ENCODE measurements at places on chromosomes 2 and 18.

GRCh38 chr2:147792966-147793617 lies 51.7 kb upstream of the ACVR2A start:
- no peak for DNase-seq

GRCh38 chr2:145736871-145737270 lies 1217.0 kb upstream of the ZEB2 start:
- no peak for DNase-seq

- DNase-seq, result no peak
Observed at GRCh38 chr2:213261237-213261636, 23.0 kb upstream of the SPAG16 start.

DNA sequence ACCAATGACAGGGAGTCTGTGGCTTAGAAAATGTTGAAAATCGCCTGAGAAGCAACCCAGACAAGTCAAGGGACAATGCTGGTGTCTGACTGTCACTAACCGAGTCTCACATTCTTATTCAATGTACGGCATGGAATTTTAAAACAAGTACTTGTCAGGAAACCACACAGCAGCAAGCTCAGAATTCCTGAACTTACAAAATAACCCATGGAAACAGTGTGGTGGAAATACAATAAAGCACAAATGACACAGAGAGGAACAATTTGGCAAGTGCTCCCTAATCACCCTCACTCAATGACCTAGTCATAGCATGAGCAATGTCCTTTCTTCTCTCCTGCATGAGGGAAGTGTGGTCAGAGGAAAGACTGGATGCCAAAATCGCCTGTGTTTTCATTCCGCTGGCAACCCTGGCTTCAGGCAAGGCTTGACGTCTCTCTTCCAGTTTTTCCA lies 154.0 kb downstream of the SATB2 start:
- no peak for DNase-seq

DNA sequence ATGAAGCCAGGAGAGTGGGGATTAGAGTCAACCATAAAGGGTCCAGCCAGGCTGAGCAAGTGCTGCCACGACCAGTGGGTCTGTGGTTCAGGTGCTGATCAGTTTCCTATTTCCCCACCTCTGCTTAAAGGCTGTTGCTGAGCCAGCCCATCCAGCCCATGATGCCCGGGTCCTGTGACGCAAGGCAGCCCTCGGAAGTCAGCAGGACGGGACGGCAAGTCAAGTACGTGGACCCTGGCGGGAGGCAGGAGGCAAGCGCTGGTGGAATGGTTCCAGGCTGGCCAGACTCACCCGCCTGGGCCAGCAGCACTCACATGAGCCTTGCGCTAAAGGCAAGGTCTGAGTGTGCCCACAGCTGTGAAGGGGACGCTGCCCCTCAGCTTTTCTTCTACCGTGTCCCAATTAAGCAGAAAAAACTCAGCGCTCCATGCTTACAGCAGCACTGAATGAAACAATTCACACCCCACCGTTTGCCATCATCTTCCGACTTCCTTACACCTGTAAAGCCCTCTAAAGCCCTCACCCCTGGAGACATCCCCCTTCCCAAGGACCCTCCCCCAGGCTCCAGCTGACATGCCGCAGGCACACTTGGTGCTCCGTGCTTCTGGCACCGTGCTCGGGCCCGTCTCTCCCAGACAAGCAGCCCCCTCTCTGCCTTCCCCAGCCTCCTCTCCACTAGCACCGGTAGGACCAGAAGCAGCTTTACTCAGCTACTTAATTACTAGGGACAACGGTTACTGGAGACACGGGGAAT lies 11.3 kb upstream of the RPL31 start:
- no peak for DNase-seq

- DNase-seq, result no peak
Observed at GRCh38 chr2:43370146-43370545, 143.7 kb upstream of the ZFP36L2 start.

DNA sequence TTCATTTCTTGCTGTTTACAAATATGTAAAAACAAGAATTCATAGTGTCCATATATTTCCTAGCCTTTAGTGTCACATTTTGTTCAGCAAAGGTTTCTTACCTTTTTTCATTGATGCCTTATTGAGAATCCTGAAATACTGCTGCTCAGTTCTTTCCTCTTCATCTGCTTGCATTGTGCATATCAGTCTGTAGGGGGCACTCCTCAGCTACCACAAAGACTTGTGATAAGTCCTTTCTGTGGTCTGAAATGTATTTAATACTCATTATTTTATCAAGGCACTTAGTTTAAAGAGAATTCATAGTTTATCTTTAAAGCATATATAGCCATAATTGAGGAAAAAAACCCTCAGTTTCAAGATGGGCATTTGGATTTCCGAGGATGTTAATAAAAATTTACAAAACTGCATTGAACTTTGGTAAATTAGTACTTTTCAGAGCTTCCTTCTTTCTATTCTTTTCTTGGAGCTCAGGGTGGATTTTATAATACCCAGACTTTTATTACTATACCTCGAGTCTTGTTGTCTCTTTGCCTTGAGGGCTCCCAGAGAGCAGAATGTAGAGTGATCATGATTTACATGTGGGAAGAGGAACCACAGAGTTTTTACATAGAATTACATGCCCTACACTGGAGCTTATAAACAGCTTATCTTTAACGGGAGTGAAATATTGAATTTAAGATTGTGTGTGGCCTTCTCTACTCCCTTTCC lies 570.1 kb downstream of the PLCL1 start:
- DNase-seq, result peak; percentile 62

DNA sequence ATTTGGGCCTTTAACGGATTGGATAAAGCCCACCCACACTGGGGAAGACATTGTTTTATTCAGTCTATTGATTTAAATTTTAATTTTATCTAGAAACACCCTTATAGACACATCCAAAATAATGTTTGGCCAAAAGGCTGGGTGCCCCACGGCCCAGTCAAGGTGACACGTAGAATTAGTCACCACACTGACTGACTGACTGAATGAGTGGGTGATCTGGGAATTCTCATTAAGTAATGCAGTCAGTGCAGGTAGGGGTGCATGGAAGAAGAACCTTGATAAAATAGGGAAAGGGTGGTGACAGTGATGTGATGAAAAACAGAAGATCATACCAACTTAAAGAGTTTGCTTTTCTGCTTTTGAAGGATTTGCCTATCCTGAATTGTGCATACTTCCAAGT lies 554.8 kb downstream of the DCC start:
- DNase-seq, result no peak

GRCh38 chr18:24426398-24427294 lies at the start of gene IMPACT:
Gene IMPACT (plus strand): TSS chr18:24426670. CDS start chr18:24426757, 87 bp downstream.
- peak; percentile 88 for DNase-seq

- DNase-seq, result no peak
Observed at GRCh38 chr2:25115902-25116301, 52.5 kb downstream of the POMC start.

DNA sequence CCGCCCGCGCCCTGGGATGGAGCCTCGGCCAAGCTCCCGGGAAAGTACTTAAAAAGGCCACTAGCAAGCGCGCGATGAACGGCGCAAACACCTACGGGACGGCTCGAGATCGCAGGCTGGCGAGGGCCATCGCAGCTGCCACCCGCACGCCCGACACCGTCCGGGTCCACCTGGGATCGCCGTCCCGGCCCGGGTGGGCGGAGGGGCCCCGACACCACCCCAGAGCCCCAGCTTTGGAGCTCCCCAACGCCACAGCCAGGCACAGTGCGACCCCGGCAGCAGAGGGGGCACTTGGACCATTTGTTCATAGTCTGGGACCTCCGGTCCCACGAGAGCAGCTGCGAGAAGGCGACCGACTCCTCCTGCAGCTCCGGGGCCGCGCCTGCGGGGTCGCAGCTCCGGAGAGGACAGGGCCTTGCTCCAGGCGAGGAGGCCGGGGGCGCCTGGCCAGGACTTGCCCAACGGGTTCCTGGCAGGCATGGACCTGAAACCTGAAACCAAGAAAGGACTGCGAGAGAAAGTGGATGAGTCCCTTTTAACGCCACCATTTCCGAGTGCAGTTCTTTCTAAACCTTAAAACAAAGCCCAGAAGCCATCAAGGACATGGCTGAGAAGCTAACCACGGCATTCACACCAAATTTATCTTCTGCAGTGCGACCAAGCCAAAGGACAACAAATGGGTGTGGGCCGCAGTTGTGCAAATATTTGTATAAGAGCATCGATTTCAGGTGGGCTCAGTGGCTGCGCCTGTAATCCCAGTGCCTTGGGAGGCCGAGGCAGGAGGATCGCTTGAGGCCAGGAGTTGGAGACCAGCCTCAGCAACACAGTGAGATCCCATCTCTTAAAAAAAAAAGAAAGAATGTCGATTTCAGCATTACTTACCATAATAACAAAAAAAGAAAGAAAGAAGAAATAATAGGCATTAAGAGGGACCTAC lies 54.0 kb upstream of the IMP4 start:
- DNase-seq, result no peak

DNA sequence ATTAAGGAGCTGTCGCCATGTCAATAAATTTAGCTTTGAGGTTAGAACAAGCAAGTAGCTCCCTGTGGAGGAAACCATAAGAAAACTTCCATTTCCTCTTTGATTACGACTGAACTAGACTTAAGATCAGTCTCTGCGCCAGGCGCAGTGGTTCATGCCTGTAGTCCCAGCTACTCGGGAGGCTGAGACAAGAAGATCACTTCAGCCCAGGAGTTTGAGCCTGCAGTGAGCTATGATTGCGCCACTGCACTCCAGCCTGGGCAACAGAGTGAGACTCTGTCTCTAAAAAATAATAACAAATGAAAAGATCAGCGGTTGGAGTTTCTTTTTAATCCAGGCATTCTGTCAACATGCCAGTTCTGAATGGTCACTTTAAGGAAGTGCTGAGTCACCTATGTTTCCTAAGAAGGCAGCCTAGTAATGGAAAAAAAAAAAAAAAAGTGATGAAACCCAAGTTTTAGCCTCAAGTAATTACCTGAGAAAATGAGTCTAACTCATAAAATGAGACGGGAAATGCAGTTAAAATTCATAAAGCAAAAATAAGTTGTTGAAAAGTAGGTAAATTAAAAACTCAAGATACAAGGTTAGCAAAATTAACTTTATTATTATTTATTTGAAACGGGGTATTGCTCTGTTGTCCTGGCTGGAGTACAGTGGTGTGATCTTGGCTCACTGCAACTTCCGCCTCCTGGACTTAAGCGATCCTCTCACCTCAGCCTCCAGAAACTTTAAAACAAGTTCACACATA lies 10.2 kb downstream of the C18orf32 start:
- DNase-seq, result no peak

- DNase-seq, result no peak
Observed at GRCh38 chr2:96102596-96103186, 13.7 kb downstream of the ADRA2B start.

DNA sequence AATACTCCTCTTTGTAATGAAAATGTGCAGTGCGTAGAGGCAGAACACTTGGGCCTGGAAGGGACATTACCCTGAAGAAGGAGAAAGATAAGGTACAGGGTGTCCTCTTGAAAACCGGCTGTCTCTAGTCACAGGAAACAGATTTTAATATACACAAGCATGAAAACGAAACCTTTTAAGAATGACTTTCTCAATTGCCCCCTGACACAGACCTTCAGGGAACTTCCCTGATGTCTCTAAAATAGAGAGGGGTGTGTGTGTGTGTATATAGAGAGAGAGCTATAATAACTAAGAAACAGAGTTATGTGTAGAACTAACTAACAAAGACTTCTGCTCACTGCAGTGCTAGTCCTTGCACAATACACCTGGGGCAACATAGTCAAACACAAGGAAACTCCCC lies 780.0 kb downstream of the CNTNAP5 start:
- DNase-seq, result no peak

GRCh38 chr2:232367591-232368233 lies 10.8 kb upstream of the ALPP start:
- DNase-seq, result no peak

DNA sequence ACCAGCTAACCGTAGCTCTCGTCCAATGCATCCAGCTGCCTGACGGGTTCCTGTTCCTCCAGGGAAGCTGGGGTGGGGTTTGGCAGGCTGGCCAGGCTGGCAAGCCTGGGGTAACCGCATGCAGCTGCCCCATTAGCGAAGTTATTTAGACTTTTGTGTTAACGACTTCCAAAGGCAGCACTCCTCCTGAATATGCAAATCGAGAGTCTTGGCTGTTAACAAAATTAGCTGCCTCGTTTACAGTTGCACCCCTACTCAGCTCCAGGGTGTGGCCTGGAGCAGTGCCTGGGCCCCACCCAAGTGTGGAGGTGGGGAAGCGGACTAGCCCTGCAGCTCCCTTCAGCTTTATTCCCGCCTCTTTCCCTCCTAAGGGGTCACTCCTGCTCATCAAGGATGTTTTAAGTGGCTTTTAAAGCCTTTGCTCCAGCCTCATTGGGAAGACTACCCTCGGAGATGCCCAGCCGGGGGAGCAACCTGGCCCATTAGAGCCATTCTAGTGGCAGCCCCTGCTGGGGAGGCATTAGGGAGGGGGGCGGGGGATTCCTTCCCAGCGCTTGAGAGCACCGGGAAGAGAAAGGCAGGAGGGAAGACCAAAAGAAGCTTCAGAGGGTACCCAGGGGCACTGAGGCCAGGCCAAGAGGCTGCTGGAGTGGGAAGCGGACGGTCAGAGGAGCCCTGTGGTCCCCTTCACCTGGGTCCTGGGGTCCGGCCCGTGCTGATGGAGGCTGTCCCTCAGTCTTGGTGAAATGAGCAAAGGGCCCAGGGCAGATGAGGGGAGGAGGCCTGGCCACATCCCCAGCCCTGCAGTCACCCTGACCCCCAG lies 204.1 kb downstream of the CELF4 start:
- no peak for DNase-seq
